ENCODE measurements at places on chromosomes 3 and 15.

GRCh38 chr3:140756240-140757016 is 78.6 kb downstream of the TRIM42 start:
- DNase-seq: no peak

DNA sequence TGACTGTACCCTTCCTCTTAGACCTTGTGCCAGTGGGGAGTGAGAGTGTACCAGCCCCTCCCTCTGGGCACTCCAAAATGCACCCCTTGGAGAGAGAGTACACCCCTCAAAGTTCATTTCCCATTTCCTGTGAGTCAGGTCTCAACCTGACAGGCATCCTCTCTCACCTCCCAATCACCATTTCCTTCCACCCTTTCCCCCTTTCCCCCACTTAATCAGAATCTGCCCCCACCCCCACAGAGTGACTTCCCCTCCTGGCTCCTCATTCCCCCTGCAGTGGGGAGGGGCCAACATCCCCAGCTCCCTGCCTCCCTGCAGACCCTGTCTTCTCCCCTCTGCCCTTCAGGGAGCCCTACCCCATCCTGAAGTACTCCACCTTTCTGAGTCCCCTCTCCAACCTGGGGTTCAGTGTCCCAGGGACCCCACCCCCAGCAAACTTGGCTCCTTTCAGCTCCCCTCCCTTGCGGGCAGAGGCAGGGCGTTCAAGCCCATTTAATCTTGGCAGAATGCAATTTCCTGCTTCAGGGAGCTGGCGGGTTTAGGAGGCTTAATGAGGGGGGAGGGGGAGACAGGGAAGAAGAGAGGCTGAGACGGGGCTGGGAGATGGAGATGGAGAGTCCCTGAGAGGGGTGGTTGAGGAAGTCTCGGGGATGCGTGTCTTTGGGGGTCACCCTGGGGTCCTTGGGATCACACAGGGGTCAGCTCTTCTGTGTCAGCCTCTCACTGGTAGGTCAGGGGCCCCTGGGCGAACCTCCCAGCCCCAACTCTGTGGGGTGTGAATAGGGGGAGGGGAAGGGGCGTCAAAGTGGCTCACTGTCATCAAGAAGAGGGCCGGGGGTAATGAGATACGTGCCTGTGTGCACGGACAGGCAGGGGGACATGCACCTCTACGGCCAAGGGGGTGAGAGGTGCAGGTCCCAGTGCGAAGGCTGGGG is 16.6 kb upstream of the SEMA3F start:
- DNase-seq: no peak

- DNase-seq: no peak
These were observed 69.0 kb upstream of the FNDC3B start for GRCh38 chr3:171970301-171970788.

DNA sequence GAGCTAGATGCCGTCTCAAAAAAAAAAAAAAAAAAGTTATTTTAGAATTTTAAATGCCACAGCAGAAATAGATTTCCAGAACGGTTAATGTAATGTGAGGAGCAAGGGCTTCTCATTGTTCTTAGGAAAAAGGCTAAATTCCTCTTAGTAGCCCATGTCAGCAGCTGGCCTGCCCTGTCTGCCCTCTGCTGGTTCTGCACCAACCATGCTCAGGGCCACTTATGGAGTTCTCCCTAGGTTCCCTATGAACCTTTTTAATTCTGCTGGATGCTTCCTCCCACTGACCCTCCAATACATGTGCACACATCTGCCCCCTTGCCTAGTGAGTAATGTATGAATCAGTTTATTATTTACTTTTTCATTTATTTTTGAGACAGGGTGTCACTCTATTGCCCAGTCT is 32.2 kb upstream of the DPPA4 start:
- DNase-seq: no peak

DNA sequence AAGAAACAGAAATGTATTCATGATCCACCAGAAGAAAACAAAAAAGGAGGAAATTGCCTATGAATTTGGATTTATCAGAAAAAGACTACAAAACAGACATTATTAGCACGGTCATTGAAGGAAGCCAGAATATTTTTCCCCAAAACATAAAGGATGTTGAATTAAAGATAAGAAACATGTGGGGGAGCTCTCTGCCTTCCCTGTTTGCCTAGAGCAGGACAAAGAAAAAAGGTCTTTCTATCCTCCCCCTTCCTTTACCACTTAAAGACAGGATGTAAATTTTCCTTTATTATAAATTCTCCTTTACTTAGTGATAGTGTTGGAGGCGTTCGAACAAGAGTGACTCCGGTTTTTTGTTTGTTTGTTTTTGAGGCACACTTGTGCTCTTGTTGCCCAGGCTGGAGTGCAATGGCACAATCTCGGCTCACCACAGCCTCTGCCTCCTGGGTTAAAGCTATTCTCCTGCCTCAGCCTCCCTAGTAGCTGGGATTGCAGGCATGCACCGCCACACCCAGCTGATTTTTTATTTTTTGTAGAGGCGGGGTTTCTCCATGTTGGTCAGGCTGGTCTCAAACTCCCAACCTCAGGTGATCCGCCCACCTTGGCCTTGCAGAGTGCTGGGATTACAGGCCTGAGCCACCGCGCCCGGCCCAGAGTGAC is 14.9 kb upstream of the RPN1 start:
- DNase-seq: no peak

DNA sequence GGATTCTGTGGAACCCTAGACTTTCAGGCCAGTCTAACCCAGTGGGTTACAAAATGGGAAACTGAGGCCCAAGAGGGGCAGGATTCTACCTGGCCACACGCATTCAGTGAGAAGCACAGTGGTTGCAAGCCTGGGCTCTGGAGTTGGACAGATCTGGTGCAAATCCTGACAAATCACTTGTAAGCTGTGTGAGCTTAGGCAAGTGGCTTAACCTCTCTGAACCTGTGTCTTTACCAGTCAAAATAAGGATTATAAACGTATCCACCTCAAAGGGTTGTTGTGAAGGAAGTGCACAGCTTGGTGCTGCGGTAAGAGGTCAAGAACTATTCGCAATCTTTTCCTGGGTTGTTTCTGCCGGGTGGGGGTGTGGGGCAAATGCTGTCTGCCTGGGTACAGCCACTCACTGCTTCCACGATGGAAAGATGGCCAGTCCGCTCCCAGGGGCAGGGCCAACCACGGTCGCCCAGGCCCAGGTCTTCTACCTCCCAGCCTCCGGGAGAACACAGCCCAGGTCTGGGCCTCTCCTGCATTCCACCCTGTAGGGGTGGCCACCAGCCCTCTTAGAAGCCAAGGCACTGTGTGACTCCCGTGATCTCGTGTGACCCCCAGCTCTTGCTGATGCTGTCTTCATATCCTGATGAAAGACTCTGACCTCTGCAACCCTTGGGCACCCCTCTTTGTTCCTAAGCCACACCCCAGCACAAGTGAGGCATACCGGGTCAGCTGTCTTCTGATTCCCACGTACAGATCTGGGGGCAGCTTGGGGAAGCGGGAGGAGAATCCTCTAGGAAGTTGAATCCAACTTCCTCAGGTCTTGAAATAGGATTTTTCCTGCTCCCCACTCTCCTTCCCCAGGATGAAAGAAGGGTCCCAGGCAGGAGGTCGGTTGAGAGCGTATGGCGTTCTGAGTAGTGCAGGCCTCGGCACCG is 1.5 kb downstream of the CHRNA3 start:
- DNase-seq: no peak

GRCh38 chr15:37199545-37199944 is 99.2 kb upstream of the MEIS2 start:
- no peak for DNase-seq

GRCh38 chr3:655824-656223 is 437.0 kb upstream of the CNTN6 start:
- no peak for DNase-seq

DNA sequence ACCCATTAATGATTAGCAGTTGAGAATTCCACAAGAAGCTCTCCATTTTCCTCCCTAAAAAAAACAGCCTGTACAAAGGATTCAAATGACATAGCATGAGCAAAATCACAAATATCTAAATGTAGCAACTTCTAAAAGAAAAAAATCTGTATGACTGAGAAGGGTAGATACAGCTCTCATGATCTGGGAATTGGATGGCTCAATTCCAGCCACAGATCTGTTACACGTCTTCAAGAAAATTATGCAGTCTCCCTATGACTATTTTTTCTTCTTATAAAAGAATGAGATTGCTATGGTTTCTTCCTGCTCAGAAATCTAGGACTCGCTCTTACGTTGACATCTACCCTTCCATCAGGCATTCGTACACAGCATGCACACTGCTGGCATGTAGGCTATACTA is 71.5 kb downstream of the PLCH1 start:
- DNase-seq: no peak

DNA sequence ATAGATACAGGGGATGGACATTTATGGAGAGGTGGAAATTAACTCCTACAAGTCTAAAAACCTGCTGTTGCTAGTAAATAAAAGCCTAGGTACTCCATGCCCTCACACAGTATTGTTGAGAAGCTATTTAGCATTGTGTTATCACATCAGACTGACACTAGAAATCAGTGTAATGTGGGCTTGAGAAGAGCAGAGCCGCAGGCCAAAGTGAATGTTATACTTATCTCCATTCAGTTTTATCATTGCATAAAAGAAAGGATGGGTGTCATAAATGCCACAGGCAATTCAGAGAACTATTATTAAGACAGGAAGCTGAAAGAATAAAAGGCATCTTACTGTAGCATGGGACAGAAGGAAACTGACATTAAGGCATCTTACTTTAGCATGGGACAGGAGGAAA is 13.7 kb upstream of the ISLR start:
- DNase-seq: no peak

DNA sequence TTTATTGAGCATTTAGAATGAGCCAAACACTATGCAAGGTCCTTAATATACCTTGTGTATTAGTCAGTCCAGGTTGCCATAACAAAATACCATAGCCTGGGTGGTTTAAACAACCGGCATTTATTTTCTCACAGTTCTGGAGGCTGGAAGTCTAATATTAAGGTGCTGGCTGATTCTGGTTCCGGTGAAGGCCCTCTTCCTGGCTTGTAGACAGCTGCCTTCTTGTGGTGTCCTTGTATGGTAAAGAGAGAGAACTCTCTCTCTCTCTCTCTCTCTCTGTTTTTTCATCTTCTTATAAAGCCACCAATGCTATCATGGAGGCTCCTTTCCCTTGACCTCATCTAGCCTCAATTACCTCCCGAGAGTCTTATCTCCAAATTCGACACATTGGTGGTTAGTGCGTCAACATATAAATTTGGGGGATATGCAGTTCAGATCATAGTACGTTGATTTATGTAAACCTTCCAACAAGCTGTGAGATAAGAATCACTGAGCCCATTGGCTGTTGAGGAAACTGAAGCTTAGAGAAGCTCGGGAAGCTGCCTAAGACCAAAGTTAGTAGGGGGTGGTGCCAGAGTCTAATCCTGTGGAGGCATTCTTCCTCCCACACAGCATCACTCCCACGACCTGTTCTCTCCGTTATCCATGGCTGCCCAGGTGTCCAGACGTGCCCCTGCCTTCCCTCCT is 298.0 kb upstream of the PROK2 start:
- DNase-seq: no peak

GRCh38 chr3:107921038-107921437 is 169.8 kb downstream of the CD47 start:
- DNase-seq: no peak

DNA sequence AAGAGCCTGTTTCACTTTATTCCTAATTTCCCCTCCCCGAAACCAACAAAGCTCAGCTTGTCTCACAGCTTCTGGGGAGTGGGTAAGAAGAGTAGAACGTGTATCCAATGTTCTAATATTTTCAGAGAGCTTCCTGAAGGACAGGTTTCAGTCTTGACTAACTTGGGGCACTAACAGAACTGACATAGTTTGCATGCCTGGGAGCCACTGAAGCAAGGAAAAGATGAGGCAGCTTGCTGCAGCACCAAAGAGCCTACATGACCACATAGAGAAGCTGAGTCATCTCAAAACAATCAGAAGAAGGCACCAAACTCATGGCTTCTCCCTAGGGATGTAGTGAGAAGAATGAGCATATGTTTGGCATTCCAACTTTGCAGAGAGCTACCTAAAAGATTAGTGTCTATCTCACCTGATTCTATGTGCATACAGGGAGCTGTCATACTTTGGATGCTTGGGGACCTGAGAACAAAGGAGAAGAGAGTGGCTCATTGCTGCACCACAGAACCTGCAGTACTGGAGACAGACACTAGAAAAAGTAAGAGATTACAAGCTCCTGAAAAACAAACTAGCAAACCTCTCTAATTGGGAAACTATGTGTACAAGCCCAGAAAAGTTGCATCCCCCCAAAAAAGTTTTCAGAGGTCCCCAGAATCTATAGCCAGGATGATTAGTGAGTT is 86.9 kb downstream of the DCLK3 start:
- no peak for DNase-seq

- DNase-seq: no peak
These were observed 7.4 kb downstream of the ZXDC start for GRCh38 chr3:126468028-126468891.

GRCh38 chr3:184145111-184145524 is 10.0 kb downstream of the EIF2B5 start:
- DNase-seq: no peak

- no peak for DNase-seq
These were observed 88.2 kb upstream of the NTRK3 start for GRCh38 chr15:88344786-88345185.

- no peak for DNase-seq
These were observed 325.6 kb upstream of the SOX14 start for GRCh38 chr3:137438561-137438960.

GRCh38 chr15:69059557-69059943 is 45.1 kb downstream of the NOX5 start:
- DNase-seq: no peak

DNA sequence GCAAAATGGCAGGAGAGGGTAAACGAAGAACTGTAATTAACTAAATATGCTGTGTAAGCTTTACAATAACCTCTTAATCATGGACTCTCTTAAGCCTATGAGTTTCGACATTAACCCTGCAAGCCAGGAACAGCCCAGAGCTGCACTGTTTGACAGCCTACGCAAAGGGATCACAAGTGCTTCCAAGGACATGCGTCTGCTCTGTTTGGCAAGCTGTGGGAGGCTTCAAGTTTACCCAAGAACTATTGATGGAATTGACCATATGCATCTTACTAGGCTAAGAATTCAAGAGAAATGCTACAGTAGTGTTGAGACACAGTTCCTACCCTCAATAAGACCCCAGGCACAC is 66.0 kb downstream of the PDZRN3 start:
- no peak for DNase-seq

DNA sequence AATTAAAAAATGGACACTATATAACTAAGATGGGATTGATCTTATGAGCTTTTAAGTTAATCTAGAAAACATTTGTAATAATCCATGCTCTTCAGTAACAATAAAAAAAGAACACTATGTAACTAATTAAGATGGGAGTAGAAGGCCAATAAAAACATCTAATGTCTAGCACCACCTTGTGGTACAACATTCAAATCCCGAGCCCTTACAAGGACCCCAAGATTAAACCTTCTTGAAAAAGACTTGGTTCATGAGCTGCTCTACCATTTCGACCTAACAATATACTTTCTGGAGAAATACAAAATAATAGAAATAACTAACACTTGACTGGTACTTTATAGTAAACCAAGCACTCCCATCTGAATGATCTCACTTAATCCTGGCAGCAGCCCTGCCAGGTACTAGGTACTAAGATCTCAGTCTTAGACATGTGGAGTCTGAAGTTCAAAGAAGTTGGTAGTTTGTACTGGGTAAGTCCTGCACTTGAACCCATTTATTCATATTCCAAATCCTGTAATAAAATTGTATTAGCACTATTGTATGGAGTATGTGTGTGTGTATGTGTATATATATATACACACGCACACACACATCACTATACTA is 21.8 kb downstream of the METTL6 start:
- no peak for DNase-seq

GRCh38 chr3:45003406-45003805 is 22.7 kb upstream of the CLEC3B start:
- DNase-seq: no peak
